ENCODE measurements at places on chromosomes 5 and 9.

DNA sequence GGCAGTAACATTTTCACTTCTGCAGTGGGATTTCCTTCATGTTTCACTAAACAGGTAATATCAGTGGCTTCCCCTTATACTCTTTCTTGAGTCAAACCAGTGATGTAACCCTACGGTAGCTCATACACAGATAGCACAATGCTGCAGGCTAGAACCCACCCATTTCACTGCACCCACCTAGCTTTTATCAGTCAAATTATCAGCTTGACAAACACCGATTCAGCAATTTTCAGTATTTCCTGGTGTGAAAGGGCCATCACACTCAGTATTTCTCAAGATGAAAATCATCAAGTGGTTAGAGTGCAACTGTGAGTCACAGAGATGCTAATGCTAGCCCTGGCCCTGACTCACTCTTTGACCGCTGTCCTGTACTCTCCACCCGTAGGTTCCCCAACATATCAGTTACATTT is 242.3 kb upstream of the PTGER4 start:
- DNase-seq, result no peak

DNA sequence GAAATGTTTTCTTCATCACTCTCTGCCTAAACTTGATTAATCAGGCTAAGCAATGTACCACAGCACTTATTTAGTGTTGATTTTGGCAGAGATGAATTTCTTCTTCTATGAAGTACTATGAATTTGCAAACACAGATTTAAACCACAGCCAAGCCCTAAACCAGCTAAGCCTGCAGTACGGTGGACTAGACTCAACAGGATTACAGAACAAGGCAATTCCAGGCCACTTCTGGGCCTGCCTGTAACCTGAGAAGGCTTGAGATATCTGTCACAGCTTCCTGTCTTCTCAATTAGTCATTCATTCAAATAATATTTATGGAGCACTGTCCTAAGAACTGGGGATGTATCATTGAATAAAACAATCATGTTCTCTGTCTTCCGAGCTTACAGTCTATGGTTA is 32.4 kb upstream of the CAST start:
- no peak for DNase-seq

DNA sequence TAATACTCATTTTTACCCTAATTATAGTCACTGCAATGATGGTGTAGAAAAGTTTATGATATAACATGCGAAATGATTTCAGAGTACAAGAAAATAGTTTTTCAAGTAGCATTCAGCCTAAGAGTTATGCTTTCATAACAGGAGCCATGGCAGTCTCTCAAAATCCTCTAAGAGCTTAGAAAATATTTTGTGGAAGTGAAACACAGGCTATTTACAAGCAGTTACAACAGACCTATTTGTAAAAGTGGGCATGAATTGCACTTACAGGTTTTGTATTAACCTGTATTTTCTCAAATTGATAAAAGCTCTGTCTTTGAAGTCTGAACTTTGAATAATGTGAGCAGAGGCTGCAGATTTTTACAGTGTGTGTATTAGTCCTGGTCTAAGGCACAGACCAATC is 523.3 kb downstream of the LRRC70 start:
- no peak for DNase-seq

DNA sequence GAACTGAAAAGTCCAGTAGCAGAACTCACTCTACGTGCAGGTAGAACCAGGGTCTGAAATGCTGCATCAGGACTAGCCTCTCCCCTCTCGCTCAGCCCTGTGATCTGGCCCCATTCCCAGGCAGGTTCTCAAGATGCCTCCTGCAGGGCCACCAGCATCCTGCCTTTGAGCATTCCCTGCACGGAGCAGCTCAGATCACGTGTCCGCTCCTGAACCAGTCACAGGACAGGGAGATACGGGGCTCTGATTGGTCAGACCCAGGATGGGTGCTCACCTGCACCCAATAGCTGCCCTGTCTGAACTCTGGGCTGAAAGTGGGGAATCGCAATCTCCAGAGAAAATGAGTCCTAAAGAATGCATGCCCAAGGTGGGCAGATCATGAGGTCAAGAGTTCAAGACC is 50.8 kb downstream of the NEURL1B start:
- no peak for DNase-seq

GRCh38 chr5:178286226-178287090 is 53.9 kb upstream of the PHYKPL start:
- DNase-seq, result no peak

DNA sequence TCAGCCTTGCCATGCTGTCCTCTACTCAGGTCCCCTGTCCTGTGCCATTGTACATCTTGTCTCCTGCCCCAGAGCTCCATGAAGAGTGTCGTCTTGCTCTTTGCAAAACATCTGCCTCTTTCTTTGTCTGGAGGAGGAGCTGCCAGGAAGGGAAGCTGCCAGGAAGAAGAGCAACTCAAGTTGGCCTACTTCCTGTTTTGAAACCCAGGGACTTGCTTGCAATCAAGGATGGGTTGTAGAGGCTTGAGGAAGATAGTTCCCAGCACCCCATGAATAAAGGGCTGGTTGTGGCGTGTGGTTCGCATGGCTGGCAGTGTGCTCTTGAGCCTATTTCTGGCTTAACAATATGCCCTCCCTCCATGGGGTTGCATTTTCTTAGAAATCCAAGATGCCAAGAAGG is 53.0 kb upstream of the CPEB4 start:
- DNase-seq, result no peak

DNA sequence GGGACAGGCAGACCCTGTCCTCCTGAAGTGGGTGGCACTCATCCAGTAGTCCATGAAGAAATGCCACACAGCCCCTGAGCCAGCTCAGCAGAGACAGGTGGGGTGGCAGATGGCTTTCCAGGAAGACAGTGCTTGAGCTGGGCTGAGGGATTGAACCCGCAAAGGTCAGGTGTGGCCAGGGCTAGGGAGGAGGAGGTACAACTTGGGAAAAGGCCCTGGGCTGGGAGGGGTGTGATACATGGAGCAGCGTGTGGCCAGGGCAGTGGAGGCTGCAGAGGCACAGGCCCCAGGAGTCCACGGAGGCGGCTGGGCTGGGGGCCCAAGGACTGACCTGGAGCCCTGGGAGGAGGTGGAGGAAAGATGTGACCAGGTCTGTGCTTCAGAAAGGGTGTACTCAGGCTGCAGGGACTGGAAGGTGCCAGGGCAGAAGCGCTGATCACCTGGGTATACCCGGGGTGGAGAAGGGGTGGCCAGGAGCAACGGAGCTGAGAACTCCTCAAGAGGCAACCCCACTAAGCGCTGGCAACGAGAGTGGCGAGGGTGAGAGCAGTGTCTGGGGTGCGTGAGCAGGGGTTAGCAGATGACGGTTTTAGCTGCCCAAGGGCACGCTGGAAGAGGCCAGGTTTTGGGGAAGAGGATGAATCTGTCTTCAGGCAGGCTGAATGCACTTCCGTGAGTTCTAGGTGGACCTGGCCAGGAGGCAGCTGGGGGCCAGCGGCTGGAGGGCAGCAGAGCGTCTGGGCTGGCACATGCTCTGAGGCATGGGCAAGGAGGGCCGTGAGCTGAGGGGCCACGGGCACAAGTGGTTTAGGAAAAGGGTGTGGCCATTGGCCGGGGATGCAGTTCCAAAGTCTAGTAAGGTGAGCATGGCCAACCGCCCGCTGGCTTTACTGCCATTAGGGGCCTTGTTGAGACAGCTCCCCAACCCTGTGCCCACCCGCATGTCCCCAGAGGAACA is 3.9 kb upstream of the RABL6 start:
- DNase-seq, result no peak

GRCh38 chr9:106620866-106621265 is 242.1 kb upstream of the ZNF462 start:
- no peak for DNase-seq

- no peak for DNase-seq
Measured at GRCh38 chr5:143896516-143896915, 84.6 kb downstream of the HMHB1 start.

DNA sequence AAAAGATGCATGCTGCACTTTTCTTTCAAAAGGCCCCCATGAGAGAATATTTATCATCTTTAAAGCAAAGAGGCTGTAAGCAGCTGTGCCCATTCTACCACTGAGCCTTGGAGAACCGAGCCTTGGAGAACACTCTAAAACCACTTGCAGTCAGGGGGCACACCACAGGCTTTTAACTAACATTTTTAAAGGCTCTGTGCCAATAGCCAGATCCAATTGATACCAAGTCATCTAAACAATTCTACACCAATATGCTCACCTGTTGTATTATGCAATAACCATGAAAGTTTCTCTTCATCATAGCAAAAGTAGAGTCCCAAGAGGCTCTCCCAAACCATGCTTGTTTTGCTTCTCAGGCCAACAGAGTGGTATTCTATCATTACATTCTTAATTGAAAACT is 1090.5 kb upstream of the SEMA6A start:
- no peak for DNase-seq

DNA sequence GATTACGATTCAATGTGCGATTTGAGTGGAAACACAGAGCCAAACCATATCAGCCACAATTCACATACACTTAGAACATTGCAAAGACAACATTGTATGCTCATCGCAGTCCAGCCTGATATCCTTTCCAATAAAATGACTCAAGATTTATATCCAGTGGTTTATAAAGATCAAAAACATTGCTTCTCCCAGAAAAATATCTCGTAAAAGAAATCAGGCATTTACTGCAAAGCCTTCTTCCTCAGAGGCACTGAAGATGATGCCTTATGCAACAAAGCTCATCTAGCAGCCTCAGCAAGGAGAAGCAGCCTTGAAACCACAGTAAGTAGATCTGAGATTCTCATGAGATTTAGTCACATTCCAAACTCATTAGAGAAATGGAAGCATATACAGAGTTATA is 523.8 kb downstream of the ELAVL2 start:
- DNase-seq, result no peak

DNA sequence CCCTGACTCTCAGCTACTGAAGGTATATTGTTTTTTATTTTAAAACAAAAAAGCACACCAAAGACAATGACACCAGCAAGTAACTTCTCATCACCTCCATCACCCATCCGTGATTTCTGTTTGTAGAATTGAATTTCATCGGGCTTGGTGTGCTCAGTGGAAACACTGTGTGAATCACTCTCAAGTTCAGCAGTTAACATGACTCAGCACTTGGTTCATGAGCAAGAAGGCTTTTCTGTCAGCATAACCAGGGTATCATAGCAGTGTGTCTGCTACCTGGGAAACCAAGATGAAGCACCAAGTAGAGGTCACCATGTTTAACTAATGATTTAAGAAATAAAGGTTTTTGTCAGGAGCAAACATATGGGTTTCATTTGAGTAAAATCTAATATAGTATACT is 123.7 kb downstream of the INSYN2B start:
- DNase-seq, result no peak

- no peak for DNase-seq
Measured at GRCh38 chr5:88667496-88668201, 215.3 kb downstream of the MEF2C start.

DNA sequence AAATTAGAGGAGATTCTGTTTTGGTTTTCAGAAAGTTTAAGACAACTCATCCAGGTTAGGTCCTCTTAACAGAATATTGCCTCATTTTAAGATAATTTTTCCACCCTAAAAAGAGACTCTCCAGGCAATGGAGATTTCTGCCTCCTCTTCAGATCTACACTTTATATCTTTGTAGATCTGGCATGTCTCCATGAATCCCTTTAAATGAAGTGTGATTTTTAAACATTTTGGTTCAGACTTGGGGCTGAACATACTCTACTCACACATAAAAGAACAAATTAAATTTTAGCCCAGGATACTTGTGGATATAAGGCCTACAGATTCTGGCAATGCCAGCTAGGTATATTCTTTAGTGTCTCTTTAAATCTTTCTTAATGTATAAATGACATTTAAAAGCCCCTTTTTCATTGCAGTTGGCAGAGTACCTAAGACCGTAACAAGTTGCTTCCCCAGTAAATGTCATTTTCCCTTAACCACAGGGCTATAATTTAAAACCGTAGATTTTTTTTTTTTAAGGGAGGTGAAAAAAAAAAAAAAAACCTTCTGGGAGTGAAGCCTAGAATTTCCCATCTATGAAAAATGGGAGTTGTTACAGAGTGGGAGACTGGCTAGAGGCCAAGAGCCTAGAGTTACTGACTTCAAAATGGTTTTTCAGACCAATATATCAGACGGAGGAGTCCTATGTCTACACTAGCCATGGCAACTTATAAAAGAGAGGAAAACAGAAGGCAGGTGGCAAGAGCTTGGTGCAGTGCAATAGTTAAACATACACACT is 207.8 kb upstream of the TARS1 start:
- DNase-seq, result no peak

DNA sequence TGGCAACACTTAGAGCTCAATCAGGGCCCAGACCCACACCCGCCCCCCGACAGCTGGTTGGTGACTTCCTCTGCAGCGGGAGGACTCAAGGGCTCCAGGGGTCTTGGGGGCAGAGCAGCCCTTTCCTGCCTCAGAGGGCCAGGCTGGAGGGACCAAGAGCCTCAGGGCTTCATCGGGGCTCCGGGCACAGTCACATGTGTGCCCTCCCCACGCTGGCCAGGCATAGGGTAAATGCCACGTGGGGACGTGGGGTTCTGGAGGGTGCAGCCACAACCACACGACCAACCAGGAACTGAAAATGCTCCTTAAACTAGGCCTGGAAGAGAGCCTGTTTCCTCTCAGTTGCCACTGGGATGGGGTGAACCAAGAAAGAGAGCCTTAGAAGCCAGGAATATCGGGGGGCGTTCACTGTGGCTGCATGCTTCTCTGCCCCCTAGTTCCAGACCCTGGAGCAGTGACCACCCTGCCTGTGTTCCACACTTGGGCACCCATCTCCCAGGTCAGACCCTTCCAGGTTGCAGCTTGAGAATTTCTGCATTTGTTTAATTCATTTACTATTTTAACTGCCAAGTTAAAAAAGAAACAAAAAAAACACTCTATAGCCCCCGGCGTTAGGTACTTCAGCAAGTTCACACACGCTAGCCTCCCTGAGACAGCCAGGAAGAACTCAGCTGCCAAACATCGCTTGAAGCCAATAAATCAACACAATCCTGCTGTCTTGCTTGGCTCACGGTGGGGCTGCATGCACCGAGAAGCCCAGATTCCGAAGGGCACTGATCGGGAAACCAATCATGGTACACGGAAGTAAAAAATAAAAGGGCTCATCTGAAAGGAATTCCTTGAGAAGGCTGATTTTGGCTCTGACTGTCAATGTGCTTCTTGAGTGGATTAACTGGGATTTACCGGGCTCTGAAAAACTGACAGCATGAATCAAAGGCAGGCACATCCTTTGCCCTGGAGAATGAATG is 56.1 kb upstream of the PHYKPL start:
- no peak for DNase-seq

DNA sequence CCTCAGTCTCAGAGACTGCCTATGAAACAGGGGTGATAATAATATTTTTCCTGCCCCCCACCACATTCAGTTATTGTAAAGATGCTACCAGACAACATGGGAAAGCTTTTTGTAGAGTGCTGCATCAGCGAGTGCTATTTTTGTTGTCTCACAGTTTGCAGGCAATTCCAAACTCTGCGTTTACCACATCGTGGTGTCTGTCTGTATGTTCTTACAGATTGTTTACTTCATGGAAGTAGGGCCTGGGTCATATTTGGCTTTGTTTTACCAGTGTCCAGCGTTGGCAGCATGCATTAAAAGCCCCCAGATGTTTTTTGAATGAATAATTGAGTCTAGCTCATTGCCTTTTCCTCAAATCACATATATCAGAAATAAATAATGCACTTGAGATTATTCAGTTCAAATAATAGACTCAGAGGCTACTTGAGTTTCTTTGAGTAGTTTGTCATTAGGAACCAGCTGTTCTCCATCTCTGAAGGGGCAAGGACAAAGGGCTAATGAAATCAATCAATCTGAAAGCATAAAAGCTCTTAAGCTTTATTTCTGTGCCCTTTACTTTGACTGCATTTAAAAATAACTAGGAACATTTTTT is 243.7 kb downstream of the CWC27 start:
- DNase-seq, result no peak

GRCh38 chr5:135438636-135439221 is 8.4 kb downstream of the DCANP1 start:
- DNase-seq, result no peak

Measured in GOT3 (cell line).